ENCODE measurements at places on chromosomes 12 and 14.

- no peak for DNase-seq
Observed at GRCh38 chr14:74904635-74905503, 18.2 kb downstream of the RPS6KL1 start.

GRCh38 chr12:109963743-109964429, 32.3 kb downstream of the GIT2 start:
- no peak for DNase-seq

- DNase-seq, result peak; percentile 92
Observed at GRCh38 chr12:26298785-26299621, 103.6 kb downstream of the SSPN start.

- DNase-seq, result no peak
Observed at GRCh38 chr14:99210333-99210732, 61.7 kb downstream of the BCL11B start.

Measured in ACHN (cell line).